Natural killer cell (primary cell): ENCODE measurements at places on chromosomes 6 and 20.

DNA sequence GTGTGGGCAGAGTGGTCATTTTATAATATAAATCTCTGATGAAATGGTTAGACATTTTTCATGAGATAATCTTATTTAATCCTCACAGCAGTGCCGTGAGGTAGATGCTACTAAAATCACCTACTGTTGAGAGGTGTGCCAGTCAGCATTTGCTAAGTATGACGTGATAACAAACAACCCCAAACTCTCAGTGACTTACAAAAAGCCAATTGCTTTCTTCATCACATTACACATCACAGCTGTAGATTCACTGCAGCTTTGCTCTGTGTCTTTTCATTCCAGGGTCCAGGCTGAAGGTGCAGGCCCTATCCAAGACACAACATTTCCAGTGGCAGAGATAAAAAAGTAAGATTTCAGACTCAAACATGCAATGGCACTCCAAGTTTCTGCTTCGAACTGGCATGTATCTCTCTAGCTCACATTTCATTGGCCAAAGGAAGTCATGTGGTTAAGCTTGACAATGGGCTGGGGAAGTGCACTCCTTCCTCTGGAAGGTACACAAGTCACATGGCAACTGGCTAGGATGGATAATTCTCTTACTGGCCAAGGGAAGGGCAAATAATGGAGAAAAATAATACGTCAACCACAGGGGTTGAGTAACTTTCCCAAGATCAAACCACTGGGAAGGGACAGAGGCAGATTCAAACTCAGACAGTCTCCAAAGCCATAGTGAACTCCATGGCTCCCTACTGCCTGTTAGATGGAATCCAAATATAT, 69.5 kb upstream of the EPB41L1 start:
- no peak overlapping the region for H3K4me3 ChIP-seq
- DNase-seq = no peak
- H3K27me3 ChIP-seq = no peaks in the 10 kb centered on the region
- H3K36me3 ChIP-seq = no peaks in the 10 kb centered on the region
- no peaks in the 10 kb centered on the region for H3K4me1 ChIP-seq

DNA sequence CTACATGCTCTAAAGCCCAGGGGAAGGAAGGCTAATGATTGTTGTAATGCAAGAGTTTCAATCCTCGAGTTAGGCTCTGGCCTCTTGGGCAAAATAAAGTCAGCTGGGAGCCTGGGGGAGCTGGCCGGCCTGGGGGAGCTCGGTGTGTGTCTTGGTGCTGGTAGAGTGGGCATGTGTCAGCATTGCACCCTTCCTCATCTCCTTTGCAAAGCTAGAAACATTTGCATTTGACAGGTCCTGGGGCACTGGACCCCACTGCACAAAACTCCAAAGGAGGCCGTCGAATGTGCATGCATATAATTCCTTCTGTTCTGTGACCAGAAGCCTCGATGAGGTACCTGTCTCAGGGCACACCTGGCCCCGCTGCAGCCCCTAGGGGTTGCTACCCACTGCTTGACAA, 74.6 kb upstream of the SLC22A23 start:
- no peak for DNase-seq
- no peaks in the 10 kb centered on the region for H3K4me1 ChIP-seq
- H3K36me3 ChIP-seq = no peaks in the 10 kb centered on the region
- no peak overlapping the region for H3K4me3 ChIP-seq

- peaks cover 5% of the 10 kb centered on the region for H3K4me1 ChIP-seq
- H3K27me3 ChIP-seq = no peaks in the 10 kb centered on the region
- no peak for DNase-seq
- H3K4me3 ChIP-seq = no peak overlapping the region
Measured at GRCh38 chr6:134347885-134348805, 30.2 kb upstream of the SGK1 start.

DNA sequence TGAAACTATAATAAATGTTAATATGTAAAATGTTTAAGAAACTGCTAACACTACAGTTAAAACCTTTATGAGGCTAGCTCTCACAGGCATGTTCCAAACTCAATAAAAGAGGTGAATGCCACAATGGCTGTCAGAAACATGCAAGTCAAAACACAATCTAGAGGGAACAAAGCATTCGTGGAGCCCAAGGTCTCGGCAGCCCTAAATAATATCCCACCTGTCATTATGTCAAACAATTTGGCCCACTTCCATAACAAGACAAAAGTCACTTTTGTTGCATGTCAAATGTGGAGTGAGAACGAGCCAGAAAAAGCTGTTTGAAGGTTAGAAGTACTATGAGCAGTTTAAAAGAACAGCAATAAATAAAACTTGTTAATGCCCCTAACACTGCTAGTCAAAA, 181.9 kb downstream of the GMDS start:
- H3K36me3 ChIP-seq = no peaks in the 10 kb centered on the region
- no peak overlapping the region for H3K4me3 ChIP-seq
- DNase-seq = no peak
- no peaks in the 10 kb centered on the region for H3K4me1 ChIP-seq
- H3K27ac ChIP-seq = no peak overlapping the region
- H3K27me3 ChIP-seq = no peaks in the 10 kb centered on the region

GRCh38 chr6:122997541-122998150, 1.6 kb downstream of the CLVS2 start:
- no peak overlapping the region for H3K27ac ChIP-seq
- no peaks in the 10 kb centered on the region for H3K4me1 ChIP-seq
- DNase-seq = no peak
- H3K4me3 ChIP-seq = no peak overlapping the region
- H3K36me3 ChIP-seq = no peaks in the 10 kb centered on the region

GRCh38 chr6:11917951-11918738, 94.0 kb upstream of the HIVEP1 start:
- no peak overlapping the region for H3K4me3 ChIP-seq
- no peak for DNase-seq
- H3K27me3 ChIP-seq = no peaks in the 10 kb centered on the region
- no peaks in the 10 kb centered on the region for H3K36me3 ChIP-seq

DNA sequence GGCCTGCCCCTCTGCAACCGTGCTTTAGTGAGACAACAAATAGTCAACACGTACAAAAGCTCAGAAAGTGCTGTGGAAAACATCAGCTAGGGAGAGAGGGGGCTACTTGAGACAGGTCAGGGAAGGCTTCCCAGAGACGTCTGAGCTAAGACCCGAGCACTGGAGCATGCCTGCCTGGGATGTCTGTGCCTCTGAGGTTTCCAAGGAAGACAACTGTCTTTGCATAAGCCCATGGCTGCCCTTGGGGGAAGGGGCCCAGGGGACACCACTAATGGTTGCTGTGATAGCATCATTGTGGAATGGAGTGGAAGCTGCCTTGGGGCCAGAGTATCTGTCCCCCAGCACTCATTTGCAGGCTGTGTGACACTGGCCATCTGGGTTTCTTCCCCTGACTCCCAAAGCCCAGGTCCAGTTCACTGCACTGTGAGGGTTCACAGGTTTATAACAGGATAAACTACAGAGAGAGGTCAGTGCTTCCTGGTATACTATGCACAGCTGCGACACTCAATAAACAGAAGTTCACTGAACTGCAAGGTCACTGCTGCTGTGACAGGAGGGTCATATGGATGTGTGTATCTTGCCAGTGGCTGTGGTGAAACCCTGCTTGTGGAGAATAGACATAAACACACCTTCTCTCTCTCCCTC, 1.5 kb upstream of the ARFGEF2 start:
- no peaks in the 10 kb centered on the region for H3K36me3 ChIP-seq
- H3K4me1 ChIP-seq = peaks cover 20% of the 10 kb centered on the region
- no peaks in the 10 kb centered on the region for H3K27me3 ChIP-seq
- H3K4me3 ChIP-seq = no peak overlapping the region

GRCh38 chr6:104095661-104096416, 763.9 kb downstream of the HACE1 start:
- H3K36me3 ChIP-seq = no peaks in the 10 kb centered on the region
- H3K27ac ChIP-seq = no peak overlapping the region
- H3K4me3 ChIP-seq = no peak overlapping the region
- no peak for DNase-seq

DNA sequence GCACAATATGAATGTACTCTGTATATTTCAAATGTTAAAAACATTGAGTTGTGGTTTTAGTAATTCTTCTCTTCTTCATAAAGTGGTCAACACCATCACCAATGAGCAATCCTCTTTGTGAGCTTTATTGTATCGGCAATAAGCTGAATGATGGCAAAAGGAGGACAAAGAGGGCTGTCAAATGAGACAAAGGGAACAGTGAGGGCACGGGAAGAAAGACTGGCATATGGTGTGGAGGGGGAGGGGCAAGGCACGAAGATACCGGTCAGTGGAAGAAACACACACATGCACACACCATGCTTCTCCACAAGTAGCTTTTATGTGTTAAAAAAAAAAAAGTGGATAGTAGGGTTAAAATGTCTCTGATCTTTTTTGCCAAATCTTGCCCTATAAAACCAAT, 506.8 kb upstream of the CITED2 start:
- no peaks in the 10 kb centered on the region for H3K36me3 ChIP-seq
- H3K4me1 ChIP-seq = no peaks in the 10 kb centered on the region
- DNase-seq = no peak

DNA sequence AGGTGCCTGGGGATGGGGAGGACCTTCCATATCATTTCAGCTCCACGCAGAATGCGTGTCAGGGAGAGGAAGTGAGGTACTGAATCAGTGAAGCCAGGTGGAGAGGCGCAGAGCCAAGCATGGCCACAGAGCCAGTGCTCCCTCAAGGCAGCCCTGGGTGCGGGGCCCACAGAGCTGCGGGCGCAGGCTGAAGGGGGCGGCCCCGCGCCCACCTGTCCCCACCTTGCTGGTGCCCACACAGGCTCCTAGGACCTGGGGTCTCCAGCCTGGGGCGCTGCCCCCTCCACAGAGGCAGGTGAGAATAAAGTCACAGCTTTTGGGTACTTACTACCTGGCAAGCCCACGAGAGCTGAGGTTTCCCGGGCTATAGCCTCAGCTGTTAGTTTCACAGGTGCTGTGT, 40.0 kb upstream of the GATA5 start:
- no peaks in the 10 kb centered on the region for H3K36me3 ChIP-seq
- no peak for DNase-seq
- H3K27ac ChIP-seq = no peak overlapping the region
- H3K27me3 ChIP-seq = peaks cover 5% of the 10 kb centered on the region
- H3K4me3 ChIP-seq = no peak overlapping the region
- H3K4me1 ChIP-seq = peaks cover 11% of the 10 kb centered on the region

- no peaks in the 10 kb centered on the region for H3K36me3 ChIP-seq
- DNase-seq = no peak
- H3K27ac ChIP-seq = no peak overlapping the region
Measured at GRCh38 chr6:44569931-44570385, 182.5 kb downstream of the CDC5L start.

DNA sequence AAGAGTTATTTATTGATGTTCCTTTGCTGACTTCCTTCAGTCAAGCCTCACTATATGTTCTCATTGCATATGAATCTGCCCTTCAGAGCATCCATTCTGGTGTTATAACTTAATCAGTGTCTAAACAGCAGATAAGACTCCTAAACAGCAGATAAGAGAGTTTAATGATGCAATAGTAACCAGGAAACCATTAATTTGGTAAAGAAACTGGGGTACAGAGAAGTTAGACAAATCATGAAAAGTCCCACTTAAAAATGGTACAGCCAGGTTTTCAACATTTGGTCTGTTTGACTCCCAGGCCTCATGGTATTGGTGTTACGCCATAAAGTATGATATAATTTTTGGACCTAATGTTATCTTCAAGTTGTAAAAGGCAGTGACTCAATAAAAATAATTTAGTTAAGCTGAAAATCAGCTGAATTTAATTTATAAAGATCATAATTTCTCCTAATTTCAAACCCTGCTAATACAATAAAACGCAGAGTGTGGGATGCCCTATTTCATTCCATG, 127.4 kb upstream of the DST start:
- DNase-seq = no peak
- H3K4me1 ChIP-seq = no peaks in the 10 kb centered on the region
- no peaks in the 10 kb centered on the region for H3K27me3 ChIP-seq
- no peak overlapping the region for H3K27ac ChIP-seq
- H3K4me3 ChIP-seq = no peak overlapping the region

- no peak overlapping the region for H3K4me3 ChIP-seq
- peak; percentile 81 for DNase-seq
- no peaks in the 10 kb centered on the region for H3K36me3 ChIP-seq
- no peaks in the 10 kb centered on the region for H3K27me3 ChIP-seq
Measured at GRCh38 chr6:30219244-30219643, 6.0 kb upstream of the TRIM26 start.

GRCh38 chr6:105750089-105750488, 336.0 kb upstream of the PRDM1 start:
- H3K27me3 ChIP-seq = no peaks in the 10 kb centered on the region
- no peaks in the 10 kb centered on the region for H3K4me1 ChIP-seq
- no peak overlapping the region for H3K27ac ChIP-seq
- DNase-seq = no peak
- no peaks in the 10 kb centered on the region for H3K36me3 ChIP-seq

DNA sequence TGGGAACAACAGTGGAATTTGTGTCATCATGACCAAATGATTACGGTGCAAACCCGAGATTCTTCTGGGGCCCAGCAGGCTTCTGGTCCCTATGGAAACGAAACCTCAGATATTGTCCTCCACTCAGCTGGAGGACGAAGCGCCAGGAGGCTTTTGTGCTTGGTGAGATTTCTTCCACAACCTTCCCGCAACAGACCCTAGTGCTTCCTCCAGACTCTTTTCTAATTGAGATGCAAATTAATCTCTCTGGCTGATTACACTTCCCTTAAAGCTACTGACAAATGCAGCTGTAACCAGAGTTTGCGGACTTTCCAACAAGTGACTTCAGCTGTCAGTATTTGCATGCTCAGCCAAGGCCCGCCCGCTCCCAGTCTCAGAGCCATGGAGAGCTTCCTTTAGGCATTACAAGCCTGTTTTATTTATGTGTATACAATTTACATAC, 96.0 kb downstream of the INSM1 start:
- H3K36me3 ChIP-seq = peaks cover 2% of the 10 kb centered on the region
- no peaks in the 10 kb centered on the region for H3K27me3 ChIP-seq
- no peak overlapping the region for H3K27ac ChIP-seq
- DNase-seq = no peak
- peaks cover 4% of the 10 kb centered on the region for H3K4me1 ChIP-seq

GRCh38 chr20:45782890-45783289, 8.8 kb downstream of the WFDC3 start:
- H3K4me3 ChIP-seq = no peak overlapping the region
- no peaks in the 10 kb centered on the region for H3K27me3 ChIP-seq
- no peak overlapping the region for H3K27ac ChIP-seq
- no peak for DNase-seq

DNA sequence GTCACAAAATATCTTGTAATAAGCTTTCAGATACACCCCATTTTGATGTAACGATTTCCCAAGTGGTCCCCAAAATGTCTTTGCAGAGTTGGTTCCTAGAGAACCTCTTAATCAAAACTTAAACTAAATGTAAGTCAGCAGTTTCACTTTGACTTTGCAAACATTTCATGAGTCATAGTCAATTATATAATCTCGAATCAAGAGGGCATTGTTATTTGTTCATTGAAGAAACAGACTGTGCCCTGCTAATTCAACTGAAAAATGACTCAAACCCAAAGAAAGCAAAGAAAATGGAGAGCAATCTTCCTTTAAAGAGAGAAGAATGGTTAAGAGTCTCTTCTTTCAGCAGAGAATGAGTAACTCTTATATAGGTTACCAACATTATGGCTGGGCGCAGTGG, 58.3 kb downstream of the IPCEF1 start:
- H3K27ac ChIP-seq = no peak overlapping the region
- no peak overlapping the region for H3K4me3 ChIP-seq
- no peak for DNase-seq
- H3K27me3 ChIP-seq = no peaks in the 10 kb centered on the region
- peaks cover 5% of the 10 kb centered on the region for H3K4me1 ChIP-seq
- no peaks in the 10 kb centered on the region for H3K36me3 ChIP-seq
